Stimulated activated CD4-positive, alpha-beta T cell treated with anti-CD3 and anti-CD28 coated beads, TNF-alpha, amount 100 ng/mL, for 1 hour (primary cell): ENCODE measurements at places on chromosomes 3 and 15.
A peak's percentile ranks its signal among the peaks of the same experiment; 100 is the strongest.

DNA sequence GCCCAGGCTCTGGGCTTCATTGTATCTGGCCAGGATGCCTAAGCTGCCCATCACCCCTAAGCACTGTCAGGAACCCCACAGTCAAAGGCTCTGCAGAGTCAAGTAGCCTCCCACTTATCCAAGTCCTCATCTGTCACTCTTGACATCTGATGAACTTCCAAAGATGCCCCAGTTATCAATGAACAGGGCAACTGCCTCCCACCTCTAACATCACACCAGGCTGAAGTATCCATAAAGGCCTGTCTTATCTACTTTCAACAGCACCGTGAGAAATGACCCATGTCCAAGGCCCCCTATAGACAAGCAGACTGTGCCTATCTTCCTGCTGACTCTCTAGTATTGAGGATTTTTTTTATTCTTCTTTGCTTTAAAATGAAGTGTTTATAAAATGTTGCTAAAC, 56.4 kb downstream of the TRIM69 start:
- DNase-seq, result no peak

DNA sequence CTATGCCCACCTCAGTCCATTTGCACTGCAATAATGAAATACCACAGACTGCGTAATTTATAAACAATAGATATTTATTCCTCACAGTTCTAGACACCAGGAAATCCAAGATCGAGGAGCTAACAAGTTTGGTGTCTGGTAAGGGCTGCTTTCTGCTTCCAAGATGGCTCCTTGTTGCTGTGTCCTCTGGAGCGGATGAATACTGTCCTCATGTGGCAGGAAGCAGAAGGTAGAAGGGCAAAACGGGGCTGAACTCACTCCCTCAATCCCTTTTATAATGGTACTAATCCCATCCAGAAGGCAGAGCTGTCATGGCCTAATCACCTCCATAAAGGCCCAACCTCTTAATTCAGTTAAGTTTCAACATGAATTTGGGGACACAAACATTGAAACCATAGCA, 75.3 kb downstream of the P2RY1 start:
- DNase-seq, result no peak

GRCh38 chr3:143480344-143480743, 360.8 kb downstream of the CHST2 start:
- no peak for DNase-seq

DNA sequence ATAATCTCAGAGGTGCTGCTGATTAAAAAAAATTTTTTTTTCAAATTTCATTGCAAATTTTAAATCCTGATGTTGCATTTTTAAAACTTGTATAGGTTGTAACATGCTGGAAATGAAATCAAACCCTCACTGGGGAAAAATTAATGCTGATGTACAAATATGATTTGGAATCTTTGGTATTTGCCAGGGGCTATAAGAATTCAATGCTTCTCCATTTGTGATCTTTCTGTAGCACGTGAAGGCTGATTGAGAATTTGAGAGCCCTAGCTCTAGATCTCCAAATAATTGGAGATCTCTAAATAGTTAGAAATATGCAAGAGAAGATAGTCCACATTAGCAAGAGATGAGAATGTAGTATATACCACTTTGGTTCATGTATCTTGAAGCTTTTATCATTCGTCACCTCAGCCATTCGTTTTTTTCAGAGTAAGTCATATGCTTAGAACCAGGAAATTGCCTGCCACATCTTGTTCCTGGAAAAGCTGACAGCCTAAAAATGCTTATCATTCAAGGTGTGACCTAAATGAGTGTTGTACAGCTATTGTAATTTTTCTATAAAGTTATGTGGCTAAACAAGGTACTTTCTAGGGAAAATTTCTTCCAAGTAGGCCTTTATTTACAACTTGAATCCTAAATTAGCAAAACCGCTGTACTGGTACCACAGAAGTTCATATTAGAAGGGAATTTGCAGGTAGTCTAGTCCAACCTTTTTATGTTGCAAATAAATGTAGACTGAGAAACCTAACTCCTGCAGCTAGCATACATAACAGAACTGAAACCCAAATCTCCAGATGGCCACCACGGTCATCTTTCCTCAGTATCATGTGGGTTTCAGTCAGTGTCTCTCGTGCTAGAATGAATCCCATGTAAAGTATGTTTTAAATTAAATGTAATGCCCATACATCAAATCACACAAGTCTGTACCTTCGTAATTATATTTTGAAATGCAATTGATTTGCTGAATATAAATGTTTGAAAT, 48.5 kb downstream of the FNDC3B start:
- DNase-seq, result no peak

DNA sequence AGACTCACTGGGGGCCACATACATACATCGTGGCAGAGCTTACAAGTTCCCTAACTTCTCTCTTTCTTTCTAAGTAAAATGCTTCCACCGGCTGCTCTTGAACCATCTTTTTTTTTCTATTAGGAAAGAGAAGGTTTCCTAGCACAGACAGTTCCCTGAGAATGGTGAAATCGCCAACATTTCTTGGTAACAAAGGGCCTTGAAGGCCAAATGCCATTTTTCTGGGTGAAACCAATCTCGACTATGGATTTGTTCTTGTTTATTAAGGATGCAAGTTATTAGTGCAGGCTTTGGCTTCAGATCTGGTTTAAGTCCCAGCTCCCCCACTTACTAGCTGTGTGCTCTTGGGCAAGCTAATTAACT, 3.0 kb downstream of the LMCD1 start:
- no peak for DNase-seq

DNA sequence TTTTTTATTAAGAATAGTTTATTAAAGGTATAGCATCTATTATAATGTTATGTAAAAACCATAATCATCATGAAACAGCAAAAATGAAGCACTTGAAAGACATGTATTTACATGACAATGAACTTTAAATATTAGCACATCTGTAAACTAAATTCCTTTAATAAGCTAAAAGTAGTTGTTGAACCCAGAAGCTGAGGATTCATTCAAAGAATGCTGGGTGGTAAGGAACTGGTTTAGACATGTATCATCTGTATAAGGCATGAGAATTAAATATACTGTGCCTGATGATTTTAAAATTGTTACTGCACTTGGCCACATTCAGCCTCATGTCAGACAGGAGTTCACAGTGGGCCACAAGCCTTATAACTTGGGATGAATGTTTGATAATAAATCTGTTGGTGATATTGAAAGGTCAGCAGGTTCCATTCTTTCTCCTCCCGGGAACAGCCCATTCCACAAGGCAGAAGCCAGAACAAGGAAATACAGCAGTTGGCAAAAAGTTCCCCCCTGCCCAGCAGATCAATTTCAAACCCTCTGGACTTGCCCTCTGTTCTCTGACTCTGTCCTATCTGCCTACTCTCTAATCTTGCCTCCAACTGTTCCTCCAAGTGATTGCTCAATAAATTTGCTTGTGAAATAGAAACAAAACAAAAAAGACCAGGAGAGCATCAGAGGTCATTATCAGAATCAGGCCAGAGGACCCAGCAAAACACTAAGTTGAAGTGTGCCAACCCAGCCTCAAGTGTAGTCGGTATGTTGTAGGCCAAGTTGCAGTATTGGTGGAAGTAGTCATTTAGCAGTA, 49.8 kb upstream of the TEX264 start:
- DNase-seq, result no peak

- DNase-seq, result no peak
These were observed 3.6 kb downstream of the PDIA3 start for GRCh38 chr15:43749690-43750345.

GRCh38 chr3:164470471-164470870, 607.8 kb downstream of the SI start:
- DNase-seq, result no peak

GRCh38 chr3:14651440-14652251, at the start of gene CCDC174:
Gene CCDC174, plus strand, starts transcription at chr3:14651762. Its CDS starts 75 bp downstream, at chr3:14651837.
- DNase-seq, result peak; percentile 89

DNA sequence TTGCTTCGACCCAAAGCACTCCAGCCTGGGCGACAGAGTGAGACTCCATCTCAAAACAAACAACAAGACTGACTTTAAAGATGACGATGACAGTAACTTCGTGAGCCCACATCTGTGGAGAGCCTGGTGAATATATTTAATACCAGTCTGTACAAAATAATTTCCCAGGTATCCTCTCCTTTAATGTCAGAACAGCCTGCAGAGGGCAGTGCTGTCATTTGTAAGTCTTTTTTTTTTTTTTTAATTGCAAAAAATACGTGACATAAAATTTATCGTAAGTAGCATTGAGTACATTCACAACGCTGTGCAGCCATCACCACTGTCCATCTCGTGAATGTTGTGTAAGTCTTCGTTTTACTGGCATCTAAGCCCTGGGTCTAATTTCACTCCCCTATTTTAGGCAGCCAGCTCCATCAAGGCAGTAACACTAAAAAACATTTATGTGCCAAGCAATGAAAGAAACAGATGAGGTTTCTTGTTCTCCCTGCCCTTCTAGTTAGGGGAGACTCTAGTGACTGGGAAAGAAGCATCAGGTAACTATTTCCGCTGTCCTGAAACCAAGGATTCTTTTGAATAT, 1.4 kb downstream of the HTD2 start:
- no peak for DNase-seq

DNA sequence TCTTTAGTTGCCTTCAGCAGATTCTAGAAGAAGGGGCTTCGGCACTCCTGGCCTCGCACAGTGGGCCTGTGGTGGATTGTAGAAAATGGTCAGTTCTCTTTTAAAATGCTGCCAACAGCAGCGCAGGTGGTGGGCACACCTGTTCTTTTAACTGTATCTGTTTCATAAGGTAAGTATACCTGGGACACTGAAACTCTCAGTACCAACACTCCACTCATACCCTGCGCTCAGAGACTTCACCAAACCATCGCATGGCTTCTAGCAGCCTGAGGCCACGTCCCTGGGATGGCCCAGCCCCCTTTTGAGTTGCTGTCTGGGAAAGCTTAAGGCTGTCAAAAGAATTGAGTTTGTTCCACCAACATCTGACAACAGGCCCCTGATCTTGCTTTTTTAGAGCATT, 56.7 kb upstream of the MCF2L2 start:
- DNase-seq, result no peak

DNA sequence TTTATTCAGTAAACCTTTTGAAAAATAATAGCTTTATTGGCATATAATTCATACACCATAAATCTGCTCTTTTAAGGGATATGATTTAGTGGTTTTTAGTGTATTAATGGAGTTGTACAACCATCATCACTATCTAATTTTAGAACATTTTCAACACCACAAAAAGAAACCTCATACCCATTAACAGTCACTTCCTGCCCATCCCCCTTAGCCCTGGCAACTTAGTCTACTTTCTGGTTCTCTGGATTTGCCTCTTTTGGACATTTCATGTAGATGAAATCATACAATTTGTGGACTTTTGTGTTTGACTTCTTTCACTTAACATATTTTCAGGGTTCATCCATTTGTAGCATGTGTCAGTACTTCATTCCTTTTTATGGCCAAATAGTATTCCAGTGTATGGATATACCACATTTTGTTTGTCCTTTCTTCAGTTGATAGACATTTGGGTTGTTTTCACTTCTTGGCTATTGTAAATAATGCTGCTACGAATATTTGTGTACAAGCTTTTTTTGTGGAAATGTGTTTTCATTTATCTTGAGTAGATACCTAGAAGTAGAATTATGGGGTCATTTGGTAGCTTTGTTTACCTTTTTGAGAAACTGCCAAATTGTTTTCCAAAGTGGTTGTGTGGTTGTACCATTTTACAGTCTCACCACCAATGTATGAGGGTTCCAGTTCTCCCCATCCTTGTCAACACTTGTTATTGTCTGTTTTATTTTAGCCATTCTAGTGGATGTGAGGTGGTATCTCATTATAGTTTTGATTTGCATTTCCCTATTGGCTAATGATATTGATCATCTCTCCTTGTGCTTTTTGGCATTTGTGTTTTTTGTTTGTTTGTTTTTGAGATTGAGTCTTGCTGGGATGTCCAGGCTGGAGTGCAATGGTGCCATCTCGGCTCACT, 45.8 kb downstream of the SMAD3 start:
- DNase-seq, result no peak

GRCh38 chr3:58697561-58697960, 31.0 kb upstream of the FAM3D start:
- no peak for DNase-seq

- no peak for DNase-seq
These were observed 430.3 kb upstream of the TPM1 start for GRCh38 chr15:62612183-62612733.

DNA sequence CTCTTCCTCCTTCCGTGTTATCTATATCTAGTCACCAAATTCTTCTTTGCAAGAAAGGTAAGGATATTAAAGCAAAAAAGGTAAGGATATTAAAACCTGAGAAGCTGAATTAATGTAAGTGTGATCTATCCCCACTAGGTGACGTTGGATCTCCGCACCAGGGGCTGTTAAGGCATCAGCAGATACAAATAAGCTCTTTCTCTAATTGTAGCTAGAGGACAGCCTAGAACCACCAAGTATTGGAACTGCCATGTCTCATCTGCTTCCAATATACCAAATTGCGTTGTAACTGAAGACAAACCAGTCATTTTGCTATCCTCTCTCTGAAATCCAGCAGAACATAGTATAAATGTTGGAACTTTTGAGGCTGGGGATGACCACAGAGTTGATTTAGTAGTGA, 471.2 kb upstream of the TGFBR2 start:
- DNase-seq, result no peak

GRCh38 chr3:184727357-184728009, 15.6 kb upstream of the MAGEF1 start:
- DNase-seq, result no peak

DNA sequence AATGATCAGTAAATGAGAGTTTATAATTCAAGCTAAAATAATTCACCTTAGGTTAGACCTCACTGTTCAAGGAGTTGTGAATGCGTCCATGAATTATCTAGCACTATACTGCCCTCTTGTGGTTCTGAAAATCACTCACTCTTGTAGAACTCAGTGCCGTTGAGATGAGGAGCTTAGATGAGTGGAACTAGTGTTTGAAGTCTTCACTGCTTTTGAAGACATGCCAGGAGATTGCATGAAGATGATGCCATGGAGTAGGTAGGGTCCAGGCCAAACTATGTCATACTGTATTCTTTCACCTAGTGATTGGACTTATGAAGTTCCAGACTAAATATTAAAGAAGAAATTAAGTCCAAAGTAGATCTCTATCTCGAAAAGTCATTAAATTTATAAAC, 28.8 kb downstream of the LYSMD4 start:
- no peak for DNase-seq

DNA sequence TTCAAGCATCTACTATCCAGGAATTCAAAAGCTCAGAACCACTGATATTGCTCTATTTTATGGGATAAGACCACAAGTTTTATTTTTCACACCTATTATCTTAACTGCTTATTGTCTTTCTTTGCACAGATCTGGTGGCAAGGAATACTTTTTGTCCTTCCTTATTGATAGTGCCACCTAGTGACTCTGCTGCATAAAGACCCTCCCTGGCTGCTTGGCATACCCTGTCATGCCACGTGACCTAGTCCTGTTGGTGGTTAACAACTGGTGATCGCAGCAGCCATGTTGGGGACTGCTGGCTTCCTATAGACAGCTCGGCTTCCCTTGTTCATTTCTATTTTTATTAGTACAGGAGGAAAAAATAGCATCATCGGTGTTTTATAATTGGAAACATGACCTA, 236.3 kb downstream of the MEX3B start:
- no peak for DNase-seq

DNA sequence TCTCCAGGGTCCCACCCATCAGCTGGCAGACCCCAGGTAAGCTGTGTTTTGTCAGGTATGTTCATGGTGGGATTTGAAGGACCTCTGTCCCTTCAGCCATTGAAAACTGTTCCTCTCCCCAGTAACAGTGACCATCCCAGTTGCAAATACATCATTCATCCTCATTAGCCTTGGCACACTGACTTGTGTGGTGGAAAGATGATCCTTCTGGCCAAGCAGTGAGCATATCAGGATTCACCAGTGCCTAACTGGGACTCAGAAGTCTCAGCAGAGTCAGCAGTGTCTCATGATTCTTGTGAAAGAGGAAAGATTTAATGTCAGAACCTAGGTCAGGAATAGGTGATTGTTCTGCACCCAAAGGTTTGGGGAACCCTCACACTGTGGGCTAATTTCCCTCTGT, 90.2 kb downstream of the DNAJB8 start:
- no peak for DNase-seq
